ENCODE measurements at places on chromosomes 6 and 20.
A peak's percentile ranks its signal among the peaks of the same experiment; 100 is the strongest.

GRCh38 chr20:41769592-41770018 is 151.4 kb upstream of the CHD6 start:
- no peak for DNase-seq

- DNase-seq = no peak
These were observed 38.0 kb upstream of the NR2E1 start for GRCh38 chr6:108127826-108128225.

GRCh38 chr20:50356525-50356885 is 153.7 kb upstream of the PTPN1 start:
- DNase-seq = no peak

DNA sequence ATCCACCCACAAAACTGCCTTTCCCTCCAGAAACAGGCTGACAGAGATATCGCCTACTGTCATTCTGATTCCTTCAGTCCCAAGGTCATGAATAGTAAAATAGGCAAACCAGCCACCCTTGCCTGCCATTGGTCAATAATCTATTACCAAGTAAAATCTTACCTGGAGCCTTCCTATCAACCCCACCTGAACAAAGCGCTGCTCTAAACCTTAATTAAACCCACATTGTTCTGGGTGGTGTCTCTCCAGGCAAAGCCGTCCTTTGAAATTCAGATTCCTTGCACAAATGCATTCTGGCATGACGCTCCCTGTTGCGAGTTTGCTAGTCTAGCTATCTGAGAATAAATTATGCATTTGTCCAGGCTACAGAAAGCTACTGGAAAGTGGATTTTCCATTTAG is 291.6 kb upstream of the ECI2 start:
- DNase-seq = no peak

- DNase-seq = no peak
These were observed 37.7 kb upstream of the C20orf144 start for GRCh38 chr20:33624399-33624798.

- DNase-seq = no peak
These were observed 758 bp downstream of the SMIM28 start for GRCh38 chr6:138378463-138378862.

DNA sequence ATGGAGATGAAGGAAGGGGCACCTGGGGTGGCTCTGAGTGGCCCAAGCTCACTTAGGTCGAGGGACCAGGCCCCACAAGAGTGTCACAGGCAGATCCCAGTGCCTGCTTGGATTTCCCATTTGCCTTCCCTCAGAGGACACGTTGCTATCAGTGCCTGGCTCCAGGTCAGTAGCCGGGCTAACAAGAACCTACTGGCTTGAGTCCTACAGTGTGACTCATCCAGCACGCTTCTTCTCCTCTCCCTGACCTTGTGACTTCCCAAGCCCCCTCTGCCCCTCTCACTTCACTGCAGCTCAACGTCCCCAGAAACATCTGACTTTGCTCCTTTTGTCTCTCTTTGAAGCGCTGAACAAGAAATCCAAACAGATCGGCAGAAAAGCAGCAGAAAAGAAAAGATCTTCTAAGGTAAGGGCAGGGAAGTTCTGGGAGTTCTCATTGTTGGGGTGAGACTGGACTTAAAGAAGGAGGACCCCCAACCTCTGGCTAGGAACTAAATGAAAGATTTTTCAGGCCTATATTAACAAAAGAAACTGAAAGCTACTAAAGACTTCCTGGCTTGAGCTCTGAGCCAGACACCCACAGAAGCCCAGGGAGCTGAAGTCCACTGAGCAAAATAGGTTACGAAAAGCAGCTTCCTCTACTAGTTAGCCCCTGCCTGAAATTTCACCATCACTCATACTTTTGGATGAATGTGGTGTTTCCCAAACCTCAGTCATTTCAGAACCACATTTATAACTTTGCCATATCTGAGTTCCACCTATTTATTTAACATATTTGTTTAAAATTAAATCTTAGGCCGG is 21.5 kb downstream of the ASIP start:
- no peak for DNase-seq

- no peak for DNase-seq
These were observed 103.5 kb downstream of the TCP11 start for GRCh38 chr6:35037664-35038038.

- DNase-seq = peak; percentile 90
These were observed 45.9 kb downstream of the FGD2 start for GRCh38 chr6:37051138-37052026.

GRCh38 chr6:158143700-158144099 is 24.4 kb downstream of the SERAC1 start:
- DNase-seq = no peak

DNA sequence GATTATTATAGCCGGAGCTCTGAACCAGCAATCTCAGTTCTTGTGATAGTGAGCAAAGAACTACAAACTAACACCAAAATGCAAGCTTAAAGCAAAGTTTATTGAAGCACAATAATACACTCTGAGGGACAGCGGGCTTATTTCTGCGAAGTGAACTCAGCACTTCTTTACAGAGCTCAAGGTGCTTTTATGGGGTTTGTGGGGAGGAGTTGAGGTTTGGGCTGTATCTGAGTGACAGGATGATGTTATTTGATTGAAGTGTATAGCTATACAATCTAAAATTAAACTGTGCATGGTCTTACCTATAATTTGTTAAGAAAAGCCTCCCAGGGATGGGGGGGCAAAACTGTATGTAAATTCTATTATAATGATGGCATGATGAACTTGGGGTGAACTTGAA is 1.0 kb upstream of the HFE start:
- DNase-seq = no peak

DNA sequence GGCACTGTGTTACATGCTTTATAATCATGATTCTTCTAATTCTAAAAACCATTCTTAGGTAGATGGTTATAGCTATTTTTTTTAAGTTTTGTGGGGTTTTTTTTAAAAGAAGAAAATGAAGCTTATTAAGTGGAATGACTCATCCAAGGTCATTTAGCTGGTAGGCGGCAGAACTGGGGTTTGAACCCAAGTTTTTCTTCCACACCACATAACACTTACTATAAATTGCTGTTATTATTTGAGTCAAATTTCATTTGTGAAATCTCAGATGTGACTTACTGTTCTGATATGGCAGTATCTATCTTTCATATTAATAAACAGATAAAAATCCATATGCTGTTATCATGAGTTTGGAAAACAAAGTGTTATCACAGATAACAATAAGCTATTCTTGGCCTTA is 10.4 kb upstream of the COL10A1 start:
- DNase-seq = no peak

GRCh38 chr6:24775520-24776058 is 852 bp downstream of the GMNN start:
- no peak for DNase-seq

DNA sequence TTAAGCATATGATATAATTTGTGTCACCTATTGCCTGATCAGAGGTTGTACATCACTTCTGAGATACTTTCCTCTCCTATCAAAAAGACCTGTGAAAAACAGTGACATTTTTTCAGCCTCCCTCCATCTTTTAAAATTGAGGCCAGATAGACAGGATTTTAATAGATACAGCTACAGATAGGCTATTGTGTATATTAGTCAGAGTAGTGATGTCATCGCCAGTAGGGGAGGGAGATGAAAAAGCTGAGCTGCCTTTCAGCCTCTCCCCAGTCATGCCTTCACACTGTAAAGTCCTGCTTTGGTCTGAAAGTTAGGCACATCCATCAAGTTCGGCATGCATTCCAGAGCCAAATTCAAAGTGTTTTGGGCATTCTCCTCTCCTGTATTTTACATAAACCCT is 7.9 kb upstream of the PABPC1L start:
- DNase-seq = no peak

DNA sequence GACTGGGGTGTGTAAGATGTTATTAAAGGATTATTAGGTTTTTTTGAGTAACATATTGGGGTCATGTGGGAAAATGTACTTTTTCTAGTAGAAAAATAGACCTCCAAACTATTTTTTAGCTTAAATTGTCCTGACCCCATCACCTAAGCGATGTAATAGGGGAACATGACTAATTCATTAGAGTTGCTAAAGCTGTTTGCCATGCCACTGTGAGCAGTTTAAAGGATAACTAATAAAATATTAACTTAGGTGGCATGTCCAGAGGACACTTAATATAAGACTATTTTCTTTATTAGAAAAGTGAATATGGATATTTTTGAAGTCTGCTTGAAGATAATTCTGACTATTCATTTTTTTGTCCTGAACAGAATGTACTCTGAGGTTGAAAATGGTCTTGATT is 545.9 kb upstream of the BTBD3 start:
- no peak for DNase-seq

GRCh38 chr6:113873043-113873667 is 16.0 kb downstream of the MARCKS start:
- no peak for DNase-seq

- no peak for DNase-seq
These were observed 9.8 kb upstream of the CBFA2T2 start for GRCh38 chr20:33480048-33480447.

DNA sequence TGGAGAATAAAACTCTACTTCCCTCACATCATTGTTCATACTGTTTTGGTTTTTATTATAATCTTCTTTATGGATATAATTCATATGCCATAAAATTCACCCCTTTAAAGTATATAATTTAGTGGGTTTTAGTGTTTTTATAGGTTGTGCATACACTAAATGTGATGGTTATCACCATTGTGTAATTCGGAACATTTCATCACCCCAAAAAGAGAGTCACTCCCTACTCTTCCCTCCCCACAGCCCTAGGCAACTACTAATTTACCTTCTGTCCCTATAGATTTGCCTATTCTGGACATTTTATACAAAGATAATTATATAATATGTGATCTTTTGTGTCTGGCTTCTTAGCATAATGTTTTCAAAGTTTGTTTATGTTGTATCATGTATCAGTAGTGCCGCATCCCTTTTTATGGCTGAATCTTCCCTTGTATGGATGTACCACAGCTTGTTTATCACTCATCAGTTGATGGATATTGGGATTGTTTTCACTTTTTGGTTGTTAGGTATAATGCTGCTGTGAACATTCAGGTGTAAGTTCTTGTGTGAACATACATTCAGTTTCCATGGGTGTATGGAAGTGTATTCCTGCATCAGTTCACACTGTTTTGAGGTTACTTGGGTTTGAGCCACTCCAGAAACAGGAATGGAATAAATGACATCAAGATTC is 4.2 kb downstream of the TM9SF4 start:
- DNase-seq = no peak

GRCh38 chr6:7777074-7777473 is 51.2 kb downstream of the BMP6 start:
- DNase-seq = no peak

- DNase-seq = no peak
These were observed 40.5 kb downstream of the SNAP25 start for GRCh38 chr20:10259166-10259565.

DNA sequence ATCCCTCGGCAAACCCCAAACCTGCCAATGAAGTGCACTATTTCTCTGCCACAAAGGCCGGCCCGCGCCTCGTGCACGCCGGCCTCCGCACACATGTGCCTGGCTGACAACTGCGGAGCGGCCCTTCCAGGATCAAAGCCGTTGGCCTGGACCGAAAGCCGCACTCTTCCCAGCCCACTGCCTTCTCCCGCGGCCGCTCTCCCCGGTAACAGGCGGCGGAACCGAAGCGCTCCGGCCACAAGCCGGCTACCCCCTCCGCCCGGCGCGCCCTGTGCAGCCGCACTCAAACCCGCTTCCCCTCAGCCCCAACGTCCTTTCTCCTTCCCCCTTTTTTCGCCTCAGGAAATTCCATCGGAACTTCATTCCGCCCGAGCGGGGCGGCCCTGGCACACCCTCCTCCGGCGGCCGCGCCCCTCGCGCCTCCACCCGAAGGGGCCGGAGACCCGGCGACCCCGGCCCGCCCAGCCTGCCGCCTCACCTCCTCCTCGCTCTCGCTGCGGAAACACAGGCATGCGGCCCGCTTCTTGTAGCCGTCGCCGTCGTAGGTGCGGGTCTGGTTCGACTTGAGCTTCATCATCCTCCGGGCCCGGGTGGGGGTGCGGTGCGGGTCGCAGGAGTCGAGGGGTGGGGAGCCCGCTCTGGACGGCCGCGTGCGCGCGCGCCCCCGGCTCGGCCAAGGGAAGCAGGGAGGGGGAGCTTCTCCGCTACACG is 528 bp downstream of the NUDT3 start:
- DNase-seq = peak; percentile 26

- DNase-seq = no peak
These were observed 98.6 kb downstream of the DACT2 start for GRCh38 chr6:168221000-168221399.

DNA sequence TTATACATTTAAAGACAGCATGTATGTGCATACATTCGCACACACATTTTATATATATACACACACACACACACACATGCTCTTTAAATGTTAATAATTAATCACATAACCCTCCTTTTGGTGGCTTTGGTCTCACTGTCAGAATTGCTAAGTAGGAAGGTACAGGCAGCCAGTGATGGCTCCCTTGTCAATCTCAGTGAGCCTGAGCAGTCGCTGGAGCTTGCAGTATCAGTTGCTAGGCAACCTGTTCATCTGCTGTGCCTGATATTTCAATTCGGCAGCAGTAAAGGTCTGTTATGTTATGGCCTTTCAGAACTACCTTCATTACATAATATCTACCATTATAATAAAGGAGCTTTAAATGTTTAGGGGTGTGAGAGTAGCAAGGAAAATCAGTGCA is 374.3 kb downstream of the LMBRD1 start:
- DNase-seq = no peak

DNA sequence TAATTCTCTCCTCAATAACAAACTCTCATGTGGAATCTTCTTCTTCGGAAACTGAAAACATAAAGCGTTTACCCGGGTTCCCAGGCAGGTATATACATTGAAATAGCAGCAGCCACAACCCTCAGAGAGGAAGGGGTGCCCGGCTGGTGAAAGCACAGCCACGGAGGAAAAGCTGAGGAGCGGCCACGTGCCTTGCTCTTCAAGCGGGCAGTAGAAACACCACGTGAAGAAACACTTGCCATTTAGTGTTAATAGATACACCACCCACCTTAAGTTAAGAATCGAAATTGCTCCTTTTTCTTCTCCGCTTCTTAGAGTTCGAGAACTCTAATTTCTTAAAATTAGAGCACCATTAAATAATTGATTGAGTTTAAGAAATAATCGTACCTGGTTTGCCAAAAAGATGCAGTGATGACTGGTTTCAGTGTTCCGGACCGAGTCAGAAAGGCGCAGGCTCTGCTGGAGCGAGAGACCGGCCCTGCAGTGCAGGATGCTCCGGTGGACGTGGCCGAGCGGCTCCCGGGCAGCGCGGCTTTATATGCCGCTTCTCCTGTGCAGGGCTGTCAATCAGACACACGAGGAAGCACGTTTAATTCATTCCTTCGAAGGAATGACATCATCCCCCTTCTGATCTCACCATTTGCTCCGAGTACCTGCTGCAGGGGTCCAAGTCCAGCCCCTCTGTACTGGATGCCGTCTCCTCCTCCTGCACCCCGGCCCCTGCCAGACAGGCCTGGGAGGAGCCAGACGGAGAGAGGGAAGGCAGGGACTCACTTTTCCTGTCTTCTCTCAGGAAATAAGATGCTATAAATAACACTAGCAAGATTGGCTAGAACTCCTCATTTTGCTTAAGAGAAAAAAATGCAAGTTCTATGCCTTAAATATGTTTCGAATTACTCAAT is at the start of gene THBS2:
THBS2 (minus strand) TSS at position 510 of the 902 bp plus-strand sequence. CDS start 3,062 bp downstream, outside the sequence.
- DNase-seq = no peak

DNA sequence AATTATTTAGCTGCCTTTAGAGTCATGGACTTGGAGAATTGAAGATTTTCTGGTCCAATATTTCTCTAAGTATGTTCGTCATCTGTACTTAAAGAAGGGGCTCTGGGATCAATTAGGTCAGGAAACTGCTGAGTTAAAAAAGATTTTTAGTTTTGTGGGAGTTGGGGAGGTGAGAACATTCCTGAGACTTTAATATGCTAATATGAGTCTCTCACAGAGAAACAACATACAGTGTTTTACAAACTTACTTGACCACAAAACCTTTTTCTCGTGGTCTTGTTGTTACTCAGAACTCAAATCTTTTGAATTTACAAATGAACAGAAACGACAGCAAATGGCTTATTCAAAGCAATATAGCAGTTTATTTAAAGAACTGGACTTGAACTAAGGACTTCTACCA is 67.9 kb downstream of the LIN28B start:
- no peak for DNase-seq
